ENCODE measurements at places on chromosomes 16 and 17.

DNA sequence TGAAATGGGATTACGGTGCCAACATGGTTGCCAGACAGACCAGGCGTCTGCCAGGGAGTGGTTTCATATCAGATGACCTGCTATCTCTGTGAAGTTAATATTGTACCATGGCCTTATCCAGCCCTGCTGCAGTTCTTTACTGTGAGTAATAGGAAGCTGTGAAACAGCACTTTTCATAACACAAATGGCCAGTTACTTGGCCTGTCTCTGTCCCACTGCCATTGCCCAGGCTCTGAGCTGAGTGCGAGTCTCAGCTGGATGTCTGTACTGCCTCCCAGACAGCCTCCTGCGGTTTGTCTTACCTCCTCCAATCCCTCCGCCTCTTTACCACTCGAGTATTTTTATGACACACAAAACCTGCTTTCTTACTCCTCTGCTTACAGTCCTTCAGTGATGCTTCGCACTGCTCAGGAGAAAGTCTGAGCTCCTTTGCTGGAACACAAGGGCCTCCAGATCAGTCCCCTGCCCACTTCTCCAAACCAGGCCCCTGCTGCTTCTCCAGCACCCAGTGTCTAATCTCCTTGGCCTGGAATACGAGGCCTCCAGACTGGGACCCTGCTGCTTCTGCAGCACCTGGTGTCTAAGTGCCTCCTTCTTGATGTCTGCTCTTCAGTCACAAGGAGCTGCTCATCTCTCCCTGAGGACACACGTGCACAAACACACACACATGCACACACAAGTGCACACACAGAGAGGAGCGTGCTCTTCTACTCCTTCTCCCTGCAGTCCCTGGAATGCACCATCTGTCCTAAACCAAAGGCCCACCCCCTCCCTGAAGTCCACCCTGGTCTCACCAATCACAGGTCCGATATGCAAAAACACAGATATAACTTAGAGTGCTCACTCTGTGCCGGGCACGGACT, 17.1 kb upstream of the RHOT1 start:
- no peak for DNase-seq

DNA sequence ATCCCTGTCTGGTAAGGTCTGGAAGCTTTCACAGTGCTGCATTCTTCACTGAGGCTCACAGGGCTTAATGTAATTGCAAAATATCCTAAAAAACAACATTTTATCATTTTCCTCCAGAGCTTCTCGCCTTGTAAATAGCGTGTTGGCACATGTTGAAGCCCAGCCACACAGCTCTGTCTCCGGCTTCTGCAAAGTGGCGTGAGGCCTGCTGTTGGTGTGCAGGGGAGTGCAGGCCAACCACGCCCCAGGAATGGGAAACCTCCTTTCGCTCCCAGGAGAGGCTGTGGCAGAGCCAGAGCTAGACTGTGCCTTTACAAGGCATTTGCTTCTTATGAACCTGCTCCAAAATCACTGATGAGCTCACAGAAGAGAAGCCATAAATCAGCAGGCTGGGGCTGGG, 248.2 kb upstream of the MAF start:
- DNase-seq: no peak

DNA sequence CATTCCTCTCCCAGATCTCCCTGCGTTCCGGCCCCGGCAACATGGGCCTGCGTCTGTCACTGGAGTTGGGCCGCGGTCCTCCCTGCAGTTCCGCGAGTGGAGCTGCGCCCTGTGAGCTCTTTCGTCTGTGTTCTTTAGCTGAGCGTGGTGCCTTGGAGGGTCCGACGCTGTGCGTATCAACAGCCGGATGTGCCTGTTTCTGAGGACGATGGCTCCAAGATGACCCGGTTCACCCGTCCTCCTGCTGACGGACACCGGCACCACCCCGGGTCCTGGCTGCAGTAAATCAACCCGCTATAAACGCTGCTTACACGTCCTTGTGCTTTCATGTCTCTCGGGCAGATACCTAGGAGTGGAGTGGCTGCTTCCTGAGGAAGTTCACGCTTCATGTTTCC, 44.8 kb upstream of the GNG13 start:
- no peak for DNase-seq

- no peak for DNase-seq
These were observed 19.6 kb downstream of the CLUAP1 start for GRCh38 chr16:3520413-3520812.

DNA sequence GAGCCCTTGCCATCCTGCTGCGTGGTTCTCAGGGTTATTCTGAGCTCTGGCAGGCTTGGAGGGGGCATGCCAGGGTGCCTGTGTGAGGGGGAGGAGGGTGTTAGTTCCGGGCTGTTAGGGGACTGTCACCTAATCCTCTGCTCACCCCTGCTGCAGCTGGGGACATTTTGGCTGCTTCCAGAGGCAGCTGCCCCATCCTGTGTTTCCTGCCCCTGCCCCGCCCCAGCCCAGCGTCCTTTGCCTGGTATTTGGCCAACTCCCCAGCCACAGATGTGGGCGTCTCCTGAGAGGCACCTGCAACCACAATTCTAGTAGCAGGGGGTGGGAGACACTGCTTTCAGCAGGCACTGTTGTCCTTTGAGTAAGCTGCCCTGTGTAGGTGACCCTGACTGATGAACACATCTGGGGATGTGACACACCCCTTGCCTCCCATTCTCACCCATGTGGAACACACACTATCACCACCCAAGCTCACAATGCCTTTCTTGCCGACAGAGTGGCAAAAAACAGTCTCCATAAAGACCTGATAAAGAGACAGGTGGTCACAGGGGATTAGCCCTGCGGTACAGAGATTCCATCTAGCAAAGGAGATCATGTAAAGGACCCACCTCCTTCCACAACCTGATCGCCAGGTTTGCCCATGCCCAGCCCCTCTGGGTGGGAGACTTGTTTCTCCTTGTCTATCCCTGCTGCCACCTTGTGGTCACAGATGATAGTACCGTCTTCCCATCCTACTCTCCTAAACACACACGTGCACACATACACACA, at the start of gene CHRNE:
TSS of gene CHRNE (minus strand) at position 48 of the 768 bp plus-strand sequence. CDS start at position 13, 35 bp downstream.
- DNase-seq: peak; percentile 78

- no peak for DNase-seq
These were observed 58.7 kb downstream of the DYNLRB2 start for GRCh38 chr16:80599466-80599865.

DNA sequence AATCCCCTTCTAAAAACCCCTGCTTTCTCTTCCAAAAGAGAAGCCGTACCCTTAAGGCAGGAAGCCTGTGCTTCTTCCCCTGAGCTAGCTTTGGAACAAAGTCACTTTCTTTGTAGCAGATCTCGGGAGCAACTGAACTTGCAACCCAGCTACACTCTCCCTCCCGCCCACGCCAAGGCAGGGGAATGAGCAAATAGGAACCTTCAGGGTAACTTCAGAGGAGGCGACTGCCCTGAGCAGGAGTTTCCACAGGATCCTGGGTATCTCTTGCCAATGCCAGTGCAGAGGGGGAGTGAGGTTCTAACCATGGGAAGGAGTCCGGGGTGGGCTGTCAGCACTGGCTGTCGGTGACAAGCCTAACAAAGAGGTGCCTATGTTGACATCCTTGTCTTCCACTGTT, 5.9 kb upstream of the PIRT start:
- no peak for DNase-seq

- DNase-seq: no peak
These were observed at the start of gene PRR35 for GRCh38 chr16:560204-560700. Gene PRR35 (plus strand): TSS chr16:560394. CDS start chr16:563295, 2,901 bp downstream.

DNA sequence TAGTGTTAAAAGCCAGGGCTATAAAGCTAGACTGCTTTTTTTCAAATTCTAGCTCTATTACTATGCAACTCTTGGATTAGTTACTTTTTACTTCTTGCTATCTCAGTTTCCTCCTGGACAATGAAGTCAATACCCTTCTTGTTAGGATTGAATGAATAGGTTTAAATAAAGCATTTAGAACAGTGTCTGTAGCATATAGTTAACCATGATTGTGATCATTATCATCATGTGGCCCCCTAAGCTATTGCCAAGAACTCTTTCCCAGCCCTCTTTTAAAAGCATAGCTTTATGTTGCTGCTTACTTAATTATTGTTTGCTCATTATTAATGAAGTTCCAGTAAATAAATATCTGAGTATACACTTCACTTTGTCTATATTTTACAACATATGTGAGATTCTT, 4.5 kb downstream of the VMP1 start:
- DNase-seq: no peak
